ENCODE measurements at places on chromosomes 16 and 17. TPM values are rescaled to one million over a fixed set of nuclear protein-coding genes. Genes with fewer than 3 reads are reported as not detected.

Gene CCL8
- not detected for total RNA-seq

DNA sequence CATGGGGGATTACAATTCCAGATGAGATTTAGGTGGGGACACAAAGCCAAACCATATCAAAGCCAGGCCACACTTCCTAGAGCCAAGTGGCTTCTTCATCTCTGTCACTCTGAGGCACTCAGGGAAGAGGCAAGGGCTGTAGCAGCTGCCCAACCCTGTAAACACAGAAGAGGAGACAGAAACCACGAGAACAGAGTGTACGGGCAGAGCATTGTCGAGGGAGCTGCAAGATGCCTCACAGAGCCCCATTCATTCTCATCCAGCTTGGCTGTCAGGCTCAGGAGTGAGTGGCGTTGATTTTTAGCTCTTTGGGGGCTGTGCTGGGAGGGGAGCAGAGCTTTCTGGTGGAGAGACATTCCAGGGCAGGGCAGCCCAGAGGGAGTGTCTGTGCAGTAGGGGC is 117.2 kb upstream of the SALL1 start:
- no peak for DNase-seq

DNA sequence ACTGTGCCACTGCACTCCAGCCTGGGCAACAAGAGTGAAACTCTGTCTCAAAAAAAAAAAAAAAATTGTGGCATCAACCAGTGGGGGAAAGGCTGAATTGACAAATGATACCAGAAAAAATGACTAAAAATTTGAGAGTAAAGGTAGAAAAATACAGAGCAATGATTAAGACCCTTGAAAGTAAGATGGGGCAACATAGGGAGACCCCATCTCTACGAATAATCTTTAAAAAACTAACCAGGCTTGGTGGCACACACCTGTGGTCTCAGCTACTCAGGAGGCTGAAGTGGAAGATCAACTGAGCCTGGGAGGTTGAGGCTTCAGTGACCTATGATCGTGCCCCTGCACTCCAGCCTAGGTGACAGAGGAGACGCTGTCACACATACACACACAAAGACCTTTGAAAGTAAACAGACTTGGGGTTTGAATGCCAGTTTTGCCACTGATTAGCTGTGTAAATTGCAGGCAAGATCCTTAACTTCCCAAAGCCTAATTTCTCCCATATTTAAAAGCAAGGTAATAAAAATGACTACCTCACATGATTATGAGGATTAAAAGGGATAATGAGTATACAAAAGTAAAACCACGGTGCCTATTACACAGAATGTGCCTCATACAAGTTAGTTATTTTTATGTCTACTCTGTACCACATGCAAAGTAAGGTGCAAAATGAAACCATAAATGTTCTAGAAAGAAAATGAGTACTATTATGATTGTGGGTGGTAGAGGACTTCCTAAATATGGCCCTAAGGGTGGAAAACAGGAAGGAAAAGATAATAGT is 21.7 kb upstream of the PAFAH1B1 start:
- DNase-seq, result no peak

DNA sequence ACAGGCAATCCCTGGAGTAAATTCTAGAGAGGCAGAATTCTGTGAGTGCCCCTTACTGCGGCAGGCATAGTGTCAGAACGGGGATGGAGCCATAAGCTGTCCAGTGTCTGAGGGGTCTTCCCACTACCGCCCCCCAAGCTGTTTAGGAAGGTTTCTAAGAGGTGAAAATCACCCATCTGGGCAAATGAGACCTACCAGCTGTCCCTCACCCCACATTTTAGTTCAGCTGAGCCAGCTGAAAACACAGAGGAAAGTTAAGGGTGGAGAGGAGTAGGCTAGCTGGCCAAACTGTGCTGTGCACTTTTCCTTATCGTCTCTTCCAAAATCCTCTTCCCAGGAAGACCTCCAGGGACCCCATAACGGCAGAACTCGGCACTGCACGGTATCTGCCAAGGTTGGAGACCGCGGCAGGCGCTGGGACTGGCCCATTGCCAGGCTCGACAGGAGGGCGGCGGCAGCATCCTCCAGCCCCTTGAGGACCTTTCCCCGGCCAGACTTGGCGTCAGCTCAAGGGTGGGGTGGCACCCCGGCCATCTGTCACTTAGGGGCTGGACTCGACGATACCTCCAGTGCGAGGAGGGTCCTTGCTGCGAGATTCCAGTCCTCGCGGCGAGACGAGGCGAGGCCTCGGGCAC is 955 bp downstream of the ACLY start:
- peak; percentile 83 for DNase-seq
